Esophagus mucosa (tissue), 1 donor: ENCODE measurements at places on chromosomes 3 and 15.

DNA sequence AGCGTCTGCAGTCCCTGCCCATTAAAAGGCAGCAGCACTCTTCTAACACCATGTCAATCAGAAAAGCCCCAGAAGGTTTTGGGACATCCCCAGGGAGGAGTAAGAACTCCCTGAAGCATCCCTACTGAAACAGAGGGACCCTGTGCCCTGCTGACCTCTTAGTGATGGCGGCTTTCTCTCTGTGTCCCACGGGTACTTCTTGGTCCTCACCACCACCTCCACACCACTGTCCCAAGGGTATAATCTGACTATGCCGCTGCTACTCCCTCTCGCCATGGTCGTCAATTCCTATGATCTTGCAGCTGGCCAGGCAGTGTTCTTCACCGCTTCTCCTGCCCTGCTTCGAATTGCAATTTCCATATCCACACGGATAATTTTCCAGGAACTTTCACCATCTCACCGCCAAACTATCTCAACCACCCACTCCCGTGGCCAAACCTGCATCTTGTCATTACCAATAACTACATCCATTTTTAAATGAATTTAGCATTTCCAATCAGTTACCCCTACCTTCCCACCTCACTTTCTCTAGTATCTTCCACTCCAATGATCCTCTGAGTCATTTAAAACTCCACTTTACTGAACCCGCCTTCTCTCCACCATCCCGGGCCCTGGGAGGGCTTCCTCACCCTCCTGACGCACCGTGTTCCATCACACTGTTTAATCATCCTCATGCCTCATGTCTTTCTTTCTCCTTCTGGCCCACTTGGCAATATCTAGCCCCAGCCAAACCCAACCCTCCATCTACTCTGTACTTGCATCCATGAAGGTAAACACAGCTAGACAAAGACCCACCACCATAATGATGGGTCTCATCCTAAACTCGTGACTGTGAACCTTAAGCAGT lies 23.7 kb downstream of the PRR23E start:
- no peak for ATAC-seq

- ATAC-seq: no peak
These were observed 393.1 kb downstream of the LPP start for GRCh38 chr3:188546835-188547670.

GRCh38 chr3:30586096-30586805 lies 20.1 kb upstream of the TGFBR2 start:
- no peak for ATAC-seq

GRCh38 chr3:188670446-188670845 lies 501.3 kb upstream of the TPRG1 start:
- ATAC-seq: no peak
